Suppressor macrophage treated with lipopolysaccharide for 4 hours (primary cell): ENCODE measurements at places on chromosomes 16 and 17.

GRCh38 chr16:57485091-57485915, 990 bp downstream of the DOK4 start:
- DNase-seq, result no peak

DNA sequence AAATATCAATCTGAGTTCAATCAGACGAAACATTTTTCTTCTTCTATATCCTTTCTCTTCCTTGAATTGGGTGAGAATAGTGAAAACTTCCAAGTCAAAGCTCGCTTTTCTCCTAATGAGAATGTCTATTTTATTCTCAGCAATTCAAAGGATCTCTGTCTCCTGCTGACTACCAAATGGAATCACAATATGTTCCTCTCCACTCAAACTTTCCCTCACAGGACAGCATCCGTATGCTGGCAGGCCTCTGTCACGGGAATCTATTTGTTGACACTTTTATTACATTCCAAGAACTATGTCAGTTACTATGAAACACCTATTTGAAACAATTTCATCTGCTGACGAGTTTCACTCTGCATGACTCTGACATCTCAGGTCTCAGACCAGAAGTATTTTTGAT, 1196.6 kb downstream of the CDH11 start:
- no peak for DNase-seq

GRCh38 chr17:52106638-52107261, 51.8 kb downstream of the CA10 start:
- DNase-seq, result peak; percentile 54

GRCh38 chr16:20781697-20782096, 17.9 kb downstream of the ACSM3 start:
- DNase-seq, result peak; percentile 26

- DNase-seq, result no peak
Observed at GRCh38 chr16:11136600-11136999, 119.4 kb downstream of the SOCS1 start.

- peak; percentile 49 for DNase-seq
Observed at GRCh38 chr16:68081861-68082628, 3.1 kb upstream of the NFATC3 start.

GRCh38 chr17:10727192-10727591, 2.6 kb downstream of the TMEM220 start:
- no peak for DNase-seq

GRCh38 chr17:33014751-33015150, 23.1 kb downstream of the SPACA3 start:
- DNase-seq, result no peak

DNA sequence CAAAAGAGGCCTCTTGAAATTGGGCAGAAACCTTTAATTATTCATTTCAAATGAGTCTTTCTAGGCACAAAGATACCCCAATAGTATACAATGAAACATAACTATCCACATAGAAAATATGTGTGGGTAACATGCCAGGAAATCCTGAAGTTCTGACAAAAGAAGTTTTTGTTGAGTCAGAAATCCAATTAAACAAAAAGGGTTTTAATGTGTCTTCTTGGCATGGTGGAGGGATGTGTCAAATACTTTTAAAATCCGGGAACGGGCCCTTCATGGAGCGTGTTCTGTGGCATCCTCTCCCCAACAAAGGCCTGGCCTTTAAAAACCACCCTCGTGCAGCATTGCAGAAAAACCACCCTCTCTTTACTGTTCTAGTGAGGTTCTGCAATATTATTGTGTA, 14.2 kb downstream of the CDRT4 start:
- DNase-seq, result no peak

- DNase-seq, result no peak
Observed at GRCh38 chr16:47033176-47033575, 59.7 kb upstream of the DNAJA2 start.

- peak; percentile 33 for DNase-seq
Observed at GRCh38 chr17:75864448-75864871, 9.3 kb upstream of the WBP2 start.

DNA sequence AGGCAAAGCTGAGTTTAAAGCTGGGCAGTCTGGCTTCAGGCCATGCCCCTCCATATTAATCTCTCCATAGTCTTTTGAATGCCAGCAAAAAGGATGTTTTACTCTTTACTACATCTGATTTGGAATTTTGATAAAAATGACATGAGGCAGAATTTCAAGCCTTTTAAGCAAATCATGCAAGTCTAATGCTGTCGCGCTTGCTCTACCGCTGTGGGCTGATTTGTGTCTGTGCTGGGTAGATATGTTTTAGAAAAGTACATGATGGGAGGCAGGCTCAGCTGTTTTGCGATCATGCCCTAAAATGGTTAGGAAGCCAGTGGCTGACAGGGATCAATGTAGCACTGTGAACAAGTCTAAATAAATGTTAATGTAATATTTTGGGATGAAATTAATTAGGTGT, 311.9 kb downstream of the CA10 start:
- no peak for DNase-seq

GRCh38 chr16:81493755-81494433, 49.3 kb downstream of the CMIP start:
- DNase-seq, result peak; percentile 48

DNA sequence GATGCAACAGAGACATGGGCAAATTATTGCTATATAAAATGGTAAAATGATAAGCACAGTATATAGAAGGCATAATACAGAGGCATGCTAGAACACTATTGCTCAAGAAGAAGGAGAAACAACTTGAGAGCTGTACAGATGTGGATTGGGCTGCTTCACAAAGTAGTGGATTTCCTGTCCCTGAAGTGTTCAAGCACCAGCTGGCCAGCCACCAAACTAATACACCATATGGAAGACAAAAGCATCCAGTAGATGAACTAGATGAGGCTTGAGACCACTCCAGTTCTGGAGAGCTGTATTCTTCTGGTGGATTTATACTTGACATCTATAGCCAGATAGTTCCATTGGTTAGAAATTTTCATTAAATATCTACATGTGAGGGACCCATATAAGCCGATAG, 134.1 kb upstream of the GNAO1 start:
- no peak for DNase-seq

DNA sequence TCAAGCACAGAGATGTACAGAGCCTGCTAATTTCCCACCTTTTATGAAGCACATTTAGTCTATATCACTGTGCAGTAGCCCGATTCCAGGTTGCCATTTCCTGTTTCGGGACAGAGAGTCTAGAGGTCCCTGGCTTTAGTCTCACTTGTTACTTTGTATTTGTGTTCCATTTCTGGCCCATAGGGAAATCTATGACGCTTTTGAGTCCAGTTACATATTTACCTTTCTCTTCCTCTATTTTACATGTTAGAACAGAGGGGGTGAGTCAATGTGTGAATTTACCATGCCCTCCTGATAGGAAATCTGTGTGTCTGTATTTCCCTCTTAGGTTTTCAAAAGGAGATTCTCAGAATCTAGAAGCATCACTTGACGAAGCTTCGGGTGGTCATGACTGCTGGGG, 227.1 kb upstream of the ZFHX3 start:
- no peak for DNase-seq

DNA sequence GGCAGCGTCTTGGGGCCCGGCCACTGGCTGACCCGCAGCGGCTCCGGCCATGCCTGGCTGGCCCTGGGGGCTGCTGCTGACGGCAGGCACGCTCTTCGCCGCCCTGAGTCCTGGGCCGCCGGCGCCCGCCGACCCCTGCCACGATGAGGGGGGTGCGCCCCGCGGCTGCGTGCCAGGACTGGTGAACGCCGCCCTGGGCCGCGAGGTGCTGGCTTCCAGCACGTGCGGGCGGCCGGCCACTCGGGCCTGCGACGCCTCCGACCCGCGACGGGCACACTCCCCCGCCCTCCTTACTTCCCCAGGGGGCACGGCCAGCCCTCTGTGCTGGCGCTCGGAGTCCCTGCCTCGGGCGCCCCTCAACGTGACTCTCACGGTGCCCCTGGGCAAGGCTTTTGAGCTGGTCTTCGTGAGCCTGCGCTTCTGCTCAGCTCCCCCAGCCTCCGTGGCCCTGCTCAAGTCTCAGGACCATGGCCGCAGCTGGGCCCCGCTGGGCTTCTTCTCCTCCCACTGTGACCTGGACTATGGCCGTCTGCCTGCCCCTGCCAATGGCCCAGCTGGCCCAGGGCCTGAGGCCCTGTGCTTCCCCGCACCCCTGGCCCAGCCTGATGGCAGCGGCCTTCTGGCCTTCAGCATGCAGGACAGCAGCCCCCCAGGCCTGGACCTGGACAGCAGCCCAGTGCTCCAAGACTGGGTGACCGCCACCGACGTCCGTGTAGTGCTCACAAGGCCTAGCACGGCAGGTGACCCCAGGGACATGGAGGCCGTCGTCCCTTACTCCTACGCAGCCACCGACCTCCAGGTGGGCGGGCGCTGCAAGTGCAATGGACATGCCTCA, 773 bp downstream of the NTN3 start:
- DNase-seq, result no peak

- DNase-seq, result no peak
Observed at GRCh38 chr17:35942588-35943186, 826 bp downstream of the LYZL6 start.

GRCh38 chr17:28712032-28712704, 480 bp upstream of the PROCA1 start:
- peak; percentile 78 for DNase-seq

DNA sequence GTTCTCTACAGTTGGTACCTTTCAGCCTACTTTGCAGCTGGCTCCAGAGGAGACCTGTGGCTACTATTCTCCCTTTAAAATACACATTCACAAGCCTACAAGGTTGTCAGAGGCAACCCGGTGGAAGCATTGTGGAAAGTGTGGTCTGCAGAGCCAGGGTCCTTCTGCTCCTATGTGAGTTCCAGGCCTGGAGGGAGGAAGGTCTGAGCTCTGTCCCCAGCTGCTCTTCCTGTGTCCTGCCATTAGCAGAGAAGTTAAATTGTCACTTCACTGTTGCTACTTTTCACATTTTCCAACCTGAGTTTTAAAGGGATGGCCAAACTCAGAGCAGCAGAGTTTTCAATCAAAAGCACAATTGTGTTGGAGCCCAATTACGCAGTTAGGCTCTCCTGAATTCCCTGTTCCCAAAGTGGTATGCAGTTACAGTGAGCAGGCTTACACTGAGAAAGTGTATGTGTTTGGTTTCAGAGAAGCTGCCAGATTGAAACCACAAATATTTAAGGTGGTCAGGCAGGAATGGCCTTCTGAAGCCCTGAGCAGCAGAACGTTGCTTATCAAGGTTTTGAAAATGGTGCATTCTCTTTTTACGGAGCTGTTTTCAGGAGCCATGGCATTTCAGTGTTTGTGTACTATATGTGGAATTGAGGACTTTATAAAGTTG, 25.0 kb downstream of the MAP3K3 start:
- no peak for DNase-seq

DNA sequence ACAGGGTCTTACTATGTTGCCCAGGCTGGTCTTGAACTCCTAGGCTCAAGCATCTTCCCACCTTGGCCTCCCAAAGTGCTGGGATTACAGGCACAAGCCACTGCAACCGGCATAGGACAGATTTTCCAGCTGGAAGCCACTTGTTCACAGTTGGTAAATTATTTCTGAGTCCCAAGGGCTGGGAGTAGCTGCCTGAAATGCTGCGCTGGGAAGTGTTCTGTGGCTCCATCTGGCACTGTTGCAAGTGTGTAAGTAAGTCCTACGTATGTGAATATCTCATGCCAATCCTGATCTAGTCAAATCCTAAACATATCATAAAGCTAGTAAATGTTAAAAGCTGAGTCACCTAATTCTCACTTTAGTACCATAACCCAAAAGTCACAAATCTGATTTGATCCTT, 48.1 kb downstream of the YWHAE start:
- no peak for DNase-seq

DNA sequence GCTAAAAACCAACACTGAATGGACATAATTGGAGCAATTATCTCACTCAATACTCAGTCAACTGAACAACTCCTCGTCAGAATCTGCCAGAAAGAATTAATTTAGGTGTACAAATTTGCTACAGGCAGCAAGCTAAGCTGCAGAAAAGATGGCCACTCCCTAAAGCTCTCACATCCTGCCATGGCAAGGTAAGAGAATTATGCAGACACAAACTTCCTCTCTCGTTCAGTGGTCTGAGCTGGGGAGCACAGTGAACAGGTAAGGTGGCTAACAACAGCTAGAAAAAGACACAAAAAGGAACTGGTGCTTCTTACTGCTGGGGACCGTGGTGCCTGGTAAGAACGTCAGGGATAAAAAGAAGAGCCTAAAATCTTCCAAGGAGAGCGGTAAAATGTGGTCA, 74.9 kb upstream of the BCAR1 start:
- DNase-seq, result no peak

GRCh38 chr17:28141313-28141712, 98.8 kb downstream of the NLK start:
- no peak for DNase-seq

- DNase-seq, result no peak
Observed at GRCh38 chr17:79622122-79622601, 11.3 kb upstream of the RBFOX3 start.

- peak; percentile 68 for DNase-seq
Observed at GRCh38 chr17:42312285-42313130, 24.2 kb downstream of the STAT5A start.

GRCh38 chr17:19933221-19933620, 44.4 kb downstream of the AKAP10 start:
- DNase-seq, result no peak

DNA sequence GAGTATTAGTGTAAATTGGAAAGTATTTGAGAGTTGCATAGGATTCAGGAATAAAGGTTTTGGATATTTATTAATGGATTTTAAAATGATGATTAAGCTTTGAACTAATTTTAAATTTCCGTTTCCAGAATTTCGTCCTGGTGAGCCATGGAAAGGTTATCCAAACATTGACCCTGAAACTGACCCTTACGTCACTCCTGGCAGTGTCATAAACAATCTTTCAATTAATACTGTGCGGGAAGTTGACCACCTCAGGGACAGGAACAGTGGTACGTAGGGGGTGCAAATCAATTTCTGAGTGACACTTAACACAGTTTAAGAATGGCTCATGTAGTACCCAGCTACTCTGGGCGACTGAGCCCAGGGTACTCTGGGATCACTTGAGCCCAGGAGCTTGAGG, 29.1 kb upstream of the SLC5A11 start:
- no peak for DNase-seq

DNA sequence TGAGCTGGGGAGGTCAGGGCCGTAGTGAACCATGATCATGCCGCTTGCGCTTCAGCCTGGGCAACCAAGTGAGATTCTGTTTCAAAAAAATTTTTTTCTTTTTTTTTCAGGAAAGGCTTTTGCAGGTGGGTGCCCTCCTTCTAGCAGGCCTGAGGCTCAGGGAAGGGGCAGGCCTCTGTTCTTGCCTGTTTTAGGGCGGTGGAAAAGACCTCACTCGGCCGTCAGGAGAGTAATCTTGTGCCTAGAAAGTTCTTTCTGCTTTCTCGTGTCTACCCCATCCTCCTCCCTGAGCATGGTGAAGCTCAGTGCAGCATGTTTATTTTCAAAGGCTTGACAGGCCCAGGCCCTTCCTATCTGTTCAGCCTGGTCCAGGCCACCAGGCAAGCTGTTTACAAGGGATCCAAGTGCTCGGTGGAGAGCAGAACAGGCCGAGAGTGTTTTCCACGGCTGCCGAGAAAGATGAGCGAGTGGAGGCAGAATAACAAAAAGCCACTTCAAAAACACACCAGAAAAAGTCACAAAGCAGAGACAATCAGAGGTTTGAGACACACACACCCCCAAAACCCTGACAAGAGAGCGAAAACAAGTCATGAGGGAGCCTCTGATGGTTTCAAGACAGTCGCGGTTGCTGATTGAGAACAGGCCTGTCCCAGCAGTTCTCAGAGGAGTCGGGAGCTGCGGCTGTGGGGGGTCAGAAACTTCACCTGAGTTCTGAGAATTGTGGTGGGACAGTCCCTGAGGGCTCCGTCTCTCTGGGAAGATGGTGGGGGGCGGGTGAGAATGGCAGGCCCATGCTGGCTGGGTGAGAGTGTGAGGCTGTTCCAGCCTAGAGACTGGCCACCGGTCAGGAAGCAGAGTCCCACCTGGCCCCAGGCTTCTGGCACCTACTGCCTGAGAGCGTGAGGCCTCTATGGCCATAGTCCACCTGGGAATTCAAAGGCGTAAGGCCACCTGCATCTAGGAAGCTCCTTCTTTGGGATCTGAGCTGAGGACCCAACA, 37.5 kb upstream of the CCR7 start:
- DNase-seq, result no peak
